ENCODE measurements at places on chromosomes 2 and 18.

DNA sequence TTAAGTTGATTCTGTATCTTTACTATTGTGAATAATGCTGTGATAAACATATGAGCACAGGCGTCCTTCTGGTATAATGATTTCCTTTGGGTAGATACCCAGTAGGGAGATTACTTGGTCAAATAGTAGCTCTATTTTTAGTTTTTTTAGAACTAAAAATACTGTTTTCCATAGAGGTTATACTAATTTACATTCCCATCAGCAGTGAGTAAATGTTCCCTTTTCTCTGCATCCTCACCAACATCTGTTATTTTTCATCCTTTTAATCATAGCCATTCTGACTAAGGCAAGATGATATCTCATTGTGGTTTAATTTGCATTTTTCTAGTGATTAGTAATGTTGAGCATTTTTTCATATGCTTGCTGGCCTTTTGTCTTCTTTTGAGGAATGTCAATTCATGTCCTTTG lies 35.1 kb downstream of the PMS1 start:
- no peak for DNase-seq

- DNase-seq, result no peak
These were observed 909.5 kb upstream of the SOX11 start for GRCh38 chr2:4782647-4783046.

- no peak for DNase-seq
These were observed 44.5 kb downstream of the EML6 start for GRCh38 chr2:54767921-54768320.

GRCh38 chr2:98478088-98478551 lies 33.5 kb downstream of the INPP4A start:
- DNase-seq, result no peak

- DNase-seq, result no peak
These were observed 48.3 kb downstream of the CABLES1 start for GRCh38 chr18:23183411-23184150.

DNA sequence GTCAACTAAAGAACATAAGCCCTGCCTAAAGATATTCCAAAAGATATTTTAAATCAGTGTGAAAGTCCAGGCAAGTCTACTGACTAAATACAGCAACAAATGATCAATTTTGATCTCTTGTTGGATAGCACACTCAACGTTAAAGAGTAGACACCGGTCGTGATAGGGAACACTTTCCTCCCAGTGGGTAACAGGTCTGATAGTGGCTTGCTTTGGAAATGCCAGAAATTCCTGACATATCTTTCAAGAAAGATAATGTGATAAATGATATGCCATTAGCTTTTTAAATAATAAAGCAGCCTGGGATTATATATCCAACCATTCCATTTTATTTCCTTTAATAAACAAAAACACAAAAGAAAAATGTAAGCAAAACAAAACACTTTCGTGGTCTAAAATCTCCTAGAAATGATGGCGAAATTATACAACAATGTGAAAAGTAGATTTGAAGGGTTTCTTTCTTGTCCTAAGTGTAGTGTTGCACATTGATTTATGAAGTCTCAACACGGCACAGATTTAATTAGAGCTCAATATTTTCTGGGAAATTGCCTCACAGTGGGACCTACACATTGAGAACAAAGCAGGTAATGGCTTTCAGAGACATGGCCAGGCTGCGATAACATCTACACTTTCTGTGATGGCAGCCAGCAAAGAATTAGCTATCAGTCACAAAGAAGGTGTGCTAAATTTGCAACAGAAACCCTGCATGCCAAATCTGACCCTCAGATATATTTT lies 158.6 kb downstream of the PPP1R1C start:
- no peak for DNase-seq

DNA sequence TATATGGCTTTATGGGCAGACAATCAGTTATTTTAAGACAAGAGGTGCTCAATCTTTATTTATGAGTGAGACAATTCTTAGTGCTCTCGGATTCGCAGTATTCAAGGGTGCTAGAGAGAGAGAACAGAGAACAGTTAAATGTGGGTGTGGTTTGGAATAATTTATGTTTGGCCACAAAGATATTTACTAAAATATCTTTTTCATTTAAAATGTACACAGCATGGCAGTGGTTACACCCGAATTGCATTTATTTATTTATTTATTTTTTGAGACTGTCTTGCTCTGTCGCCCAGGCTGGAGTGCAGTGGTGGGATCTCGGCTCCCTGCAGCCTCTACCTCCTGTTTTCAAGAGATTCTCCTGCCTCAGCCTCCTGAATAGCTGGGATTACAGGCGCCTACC lies 109.2 kb downstream of the CDCA7 start:
- no peak for DNase-seq

DNA sequence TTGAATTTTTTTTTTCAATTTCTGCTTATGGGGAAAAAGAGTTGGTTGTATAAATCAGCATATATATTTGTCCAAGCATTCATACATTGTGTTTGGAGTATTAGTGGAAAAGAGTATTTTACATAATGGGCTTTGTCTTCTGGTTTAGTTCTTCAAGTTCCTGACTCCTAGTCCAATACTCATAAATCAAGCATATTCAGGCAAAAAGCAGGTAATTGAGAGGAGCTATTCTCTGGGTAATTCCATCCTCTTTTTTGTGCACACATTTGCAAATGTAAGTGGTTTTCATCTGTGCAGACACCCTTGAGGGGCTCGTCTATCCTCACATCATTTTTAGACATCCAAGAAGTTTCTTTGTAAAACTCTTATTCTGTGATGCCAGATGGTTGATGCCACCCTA lies 337.2 kb downstream of the ARHGAP15 start:
- no peak for DNase-seq

DNA sequence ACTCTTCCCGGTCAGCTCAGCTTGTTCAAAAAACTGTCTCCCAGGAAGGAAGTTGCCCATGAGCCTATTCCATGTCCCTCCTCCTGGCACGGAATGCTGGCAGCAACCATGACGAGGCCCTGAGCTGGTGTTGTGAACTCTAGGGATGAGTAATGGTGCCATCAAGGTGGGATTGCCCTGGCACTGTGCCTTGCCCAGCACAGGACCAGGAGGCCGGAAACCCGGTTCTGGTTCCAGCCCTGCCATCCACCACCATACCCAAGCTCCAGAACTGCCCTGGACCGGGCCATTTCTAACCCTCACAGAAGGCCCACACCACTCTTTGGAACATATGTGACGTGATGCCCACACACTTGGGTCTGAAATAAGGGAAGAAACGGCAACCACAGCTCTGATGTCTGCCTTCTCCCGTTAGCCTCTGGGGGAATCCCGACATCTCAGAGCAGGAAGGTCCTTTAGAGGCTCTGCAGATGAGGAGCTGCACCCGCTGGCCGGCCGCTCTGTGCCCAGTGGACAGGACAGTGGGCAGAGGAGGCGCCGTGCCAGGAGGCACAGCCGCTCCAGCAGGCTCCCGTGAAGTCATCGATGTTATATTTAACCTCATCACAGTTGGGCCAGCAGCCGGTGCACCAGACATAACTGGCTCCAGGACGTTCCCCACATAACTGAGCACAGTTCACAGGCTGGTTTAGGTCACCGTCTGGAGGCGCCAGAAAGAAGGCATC lies 462.1 kb upstream of the ID2 start:
- DNase-seq, result no peak

Data from activated T-helper 1 cell treated with anti-CD3 and anti-CD28 coated beads, Interleukin-2, amount 50 U/mL, for 16 hours (primary cell).